ENCODE measurements at places on chromosomes 7 and 10.

- DNase-seq: no peak
These were observed 84.5 kb downstream of the TACC2 start for GRCh38 chr10:122073508-122073907.

GRCh38 chr7:103658055-103659005 is 212.3 kb upstream of the SLC26A5 start:
- no peak for DNase-seq

DNA sequence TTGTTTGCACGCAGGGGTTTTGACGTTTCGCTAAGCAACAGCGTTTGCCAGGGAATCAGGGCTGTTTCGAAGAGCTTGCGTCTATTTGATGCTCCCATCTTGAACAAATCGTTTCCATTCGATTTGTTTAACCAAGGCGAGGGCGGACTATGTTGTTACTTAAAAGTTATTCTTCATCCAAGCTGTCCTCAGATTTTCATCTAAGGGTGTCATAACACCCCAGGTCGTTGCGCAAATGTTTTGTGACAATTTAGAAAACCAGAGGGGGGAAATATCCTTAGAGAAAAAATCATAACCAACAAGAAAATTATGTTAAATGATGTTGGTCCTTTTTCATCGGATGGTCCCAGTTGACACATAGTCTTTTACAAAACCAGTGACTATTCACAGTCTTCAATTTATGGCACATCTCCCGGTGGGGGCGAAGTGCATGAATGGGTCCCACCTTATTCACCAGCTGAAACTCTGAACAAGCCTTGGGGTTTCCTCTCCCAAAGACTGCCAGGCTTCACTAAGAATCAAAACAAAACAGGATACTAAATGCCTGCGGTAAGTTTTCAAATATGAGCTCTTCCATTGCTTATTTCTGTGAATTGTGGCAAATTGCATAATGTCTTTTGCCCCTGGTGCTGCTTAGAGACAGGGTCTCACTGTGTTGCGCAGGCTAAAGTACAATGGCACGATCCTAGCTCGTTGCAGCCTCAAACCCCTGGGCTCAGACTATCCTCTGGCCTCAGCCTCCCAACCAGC is 109.9 kb downstream of the REEP3 start:
- DNase-seq: no peak

DNA sequence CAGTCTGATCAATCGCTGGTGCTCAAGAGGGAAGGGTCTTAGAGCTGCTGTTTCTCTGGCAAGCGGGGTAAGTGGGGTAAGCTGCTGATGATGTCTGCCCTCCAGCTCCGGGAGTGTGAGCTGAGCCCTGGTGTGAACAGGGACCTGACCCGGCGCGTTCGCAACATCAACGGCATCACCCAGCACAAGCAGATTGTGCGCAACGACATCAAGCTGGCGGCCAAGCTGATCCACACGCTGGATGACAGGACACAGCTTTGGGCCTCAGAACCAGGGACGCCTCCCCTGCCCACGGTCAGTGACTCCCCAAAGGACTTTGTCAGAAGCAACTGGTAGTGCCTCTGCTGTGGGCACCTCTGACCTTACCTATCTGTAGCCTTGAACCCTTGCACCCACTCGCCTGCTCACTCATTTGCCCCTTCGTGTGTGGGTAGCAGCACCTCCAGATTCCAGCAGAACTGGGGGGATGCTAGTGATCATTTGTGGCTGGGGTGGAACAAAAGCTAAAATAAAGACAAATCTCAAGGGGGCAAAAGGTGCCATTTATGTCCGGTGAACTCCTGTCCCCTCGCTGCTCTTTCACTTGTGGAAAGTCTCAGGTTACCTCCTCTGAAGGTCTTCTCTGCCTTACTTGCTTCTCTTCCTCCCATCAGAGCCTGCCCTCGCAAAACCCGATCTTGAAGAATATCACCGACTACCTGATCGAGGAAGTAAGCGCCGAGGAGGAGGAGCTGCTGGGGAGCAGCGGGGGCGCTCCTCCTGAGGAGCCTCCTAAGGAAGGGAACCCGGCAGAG is 3.2 kb downstream of the UFSP1 start:
- DNase-seq: no peak

- DNase-seq: no peak
These were observed 258.1 kb downstream of the STK31 start for GRCh38 chr7:23967949-23968599.

DNA sequence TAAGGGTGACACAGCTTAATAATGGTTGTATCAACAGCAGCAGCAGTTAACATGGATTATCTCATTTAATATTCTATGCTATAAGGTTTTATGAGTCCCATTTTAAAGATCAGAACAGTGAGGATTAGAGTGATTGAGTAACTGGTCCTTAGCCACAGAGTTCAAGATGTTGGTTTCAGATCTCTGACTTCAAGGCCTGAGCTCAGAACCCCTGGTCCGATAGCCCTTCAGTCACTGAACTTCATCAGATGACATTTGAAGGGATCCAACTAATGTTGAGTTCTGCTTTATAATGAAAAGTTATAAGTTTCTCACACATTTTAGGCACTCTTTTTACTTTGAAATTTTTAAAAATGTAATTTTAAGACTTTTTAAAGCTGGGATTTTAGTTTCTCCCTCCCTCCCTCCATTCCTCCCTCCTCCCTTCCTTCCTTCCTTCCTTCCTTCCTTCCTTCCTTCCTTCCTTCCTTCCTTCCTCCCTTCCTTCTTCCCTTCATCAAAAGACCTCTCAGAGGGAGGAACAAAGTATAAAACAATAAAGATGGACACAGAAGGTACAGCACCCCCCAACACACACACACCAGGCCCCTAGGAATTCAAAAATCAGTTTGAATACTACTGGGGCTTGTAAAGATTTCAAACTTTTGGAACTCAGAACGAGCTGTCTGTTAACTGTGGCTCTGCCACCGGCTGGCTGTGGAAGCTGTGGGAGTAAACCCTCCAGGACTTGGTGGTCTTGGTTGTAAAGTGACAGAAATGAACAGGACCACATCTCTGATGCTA is 206.9 kb upstream of the AGK start:
- DNase-seq: no peak

DNA sequence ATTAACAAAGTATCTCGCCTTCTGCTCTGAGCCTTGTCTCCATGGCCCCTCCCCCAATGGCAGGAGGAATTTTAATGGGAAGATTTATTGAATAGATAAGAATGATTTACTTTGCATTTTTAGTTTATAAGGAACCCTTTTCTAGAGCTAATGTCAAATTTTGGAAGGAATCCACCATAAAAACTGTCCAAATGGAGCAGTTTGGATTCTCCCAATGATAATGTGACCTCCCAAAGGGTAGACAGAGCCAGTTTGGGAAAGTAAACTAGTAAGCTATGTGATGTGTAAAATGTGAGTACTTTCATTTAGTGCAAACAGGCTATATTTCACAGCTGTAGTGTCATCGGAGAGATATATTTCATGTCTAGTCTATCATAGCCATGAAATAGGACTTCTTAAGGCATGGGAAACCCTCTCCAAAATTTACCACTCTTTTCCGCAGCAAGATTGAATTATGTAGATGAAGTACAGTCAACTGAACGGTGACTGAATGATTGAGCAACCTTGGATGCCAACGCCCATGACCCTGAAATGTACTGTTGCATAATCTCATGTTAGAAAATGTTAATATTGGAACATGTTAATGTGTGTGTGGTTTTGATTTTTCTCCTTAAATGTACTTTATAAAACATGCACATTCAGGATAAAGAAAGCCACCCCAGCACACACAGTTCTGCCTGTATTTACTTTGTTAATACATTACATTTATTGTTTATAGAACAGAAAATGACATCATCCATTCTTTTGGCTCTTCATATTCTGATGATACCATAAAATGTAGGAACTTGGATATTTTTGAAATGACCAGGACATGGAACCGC is 140.6 kb downstream of the NRP1 start:
- DNase-seq: no peak

- peak; percentile 41 for DNase-seq
These were observed 69.1 kb downstream of the MEST start for GRCh38 chr7:130560972-130561371.

DNA sequence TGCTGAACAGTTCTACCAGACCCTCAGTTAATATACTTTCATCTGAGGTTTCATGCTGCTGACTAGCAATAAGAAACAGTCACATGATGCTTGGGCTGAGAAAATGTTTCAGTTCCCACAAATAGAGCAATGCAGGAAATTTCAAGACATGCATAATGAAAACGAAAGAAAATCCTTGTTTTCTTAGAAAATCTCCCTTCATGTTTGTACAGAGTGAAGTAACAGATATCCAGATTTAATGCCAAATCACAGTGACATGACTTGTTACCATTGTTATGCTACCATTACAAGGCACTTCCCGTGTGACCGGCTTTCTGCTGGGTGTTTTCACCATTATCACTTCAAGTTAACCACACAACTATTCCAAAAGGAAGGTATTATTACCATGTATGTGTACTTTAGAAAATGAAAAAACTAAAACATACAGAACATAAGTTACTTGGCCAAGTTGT is 121.7 kb downstream of the DOCK4 start:
- no peak for DNase-seq

- no peak for DNase-seq
These were observed 21.1 kb upstream of the PFKP start for GRCh38 chr10:3046210-3046779.

DNA sequence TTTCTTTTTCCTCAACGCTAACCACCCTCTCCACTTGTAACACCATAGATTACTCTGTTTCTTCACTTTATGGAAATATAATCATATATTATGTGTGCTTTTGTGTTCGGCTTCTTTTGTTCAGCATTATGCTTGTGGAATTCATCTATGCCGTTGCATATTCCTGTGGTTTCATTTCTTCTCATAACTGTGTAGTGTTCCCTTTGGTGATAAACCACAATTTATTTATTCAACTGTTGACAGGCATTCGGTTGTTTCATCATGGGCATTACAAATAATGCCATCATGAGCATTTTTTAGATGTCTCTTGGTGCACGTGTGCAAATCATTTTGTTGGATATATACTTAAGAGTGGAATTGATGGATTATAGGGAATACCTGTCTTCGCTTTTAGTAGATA is 12.1 kb downstream of the AVL9 start:
- DNase-seq: no peak

- no peak for DNase-seq
These were observed 32.0 kb downstream of the ICA1 start for GRCh38 chr7:8229927-8230326.

- DNase-seq: no peak
These were observed 34.4 kb upstream of the ARHGAP12 start for GRCh38 chr10:31962826-31963588.

GRCh38 chr7:149599636-149600206 is 102.1 kb upstream of the ZNF746 start:
- peak; percentile 15 for DNase-seq

- DNase-seq: no peak
These were observed 55.7 kb upstream of the AMPH start for GRCh38 chr7:38686888-38687287.

- DNase-seq: no peak
These were observed 18.8 kb downstream of the IMPDH1 start for GRCh38 chr7:128390871-128391565.

DNA sequence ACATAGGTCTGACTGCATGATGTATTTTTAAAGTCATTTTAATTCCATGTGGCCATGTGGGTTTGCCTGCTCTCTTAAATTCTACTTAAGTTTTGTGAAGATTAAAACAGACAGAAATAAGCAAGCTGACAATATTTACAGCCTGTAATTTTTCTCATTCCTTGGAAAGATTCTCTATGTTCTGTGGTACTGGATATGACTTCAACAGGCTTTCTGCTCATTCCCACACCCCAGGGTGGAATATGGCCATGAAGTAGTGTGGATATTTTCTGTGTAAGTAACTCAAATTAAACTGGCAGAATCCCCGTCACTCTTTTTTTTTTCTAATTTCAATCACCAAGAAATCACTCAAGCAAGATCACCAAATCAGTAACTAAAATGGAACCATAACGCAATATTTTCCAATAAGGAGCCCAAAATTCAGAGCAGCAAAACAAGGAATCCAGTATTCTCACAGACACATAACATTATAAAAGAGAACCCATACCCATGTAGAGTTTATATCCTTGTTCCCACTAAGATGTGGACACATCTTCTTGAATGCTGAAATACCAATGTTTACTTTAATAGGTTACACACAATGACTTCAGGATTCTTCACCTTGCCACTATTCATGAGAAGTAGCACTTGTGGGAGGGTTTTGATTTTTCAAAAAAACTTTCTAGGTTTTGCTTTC is 5.7 kb downstream of the HOXA5 start:
- no peak for DNase-seq

- no peak for DNase-seq
These were observed 86.4 kb upstream of the KIF5B start for GRCh38 chr10:32142646-32143045.

- DNase-seq: no peak
These were observed 96.5 kb downstream of the ADCY1 start for GRCh38 chr7:45670717-45671116.

GRCh38 chr10:69861251-69862240 is 59.8 kb downstream of the COL13A1 start:
- DNase-seq: no peak

DNA sequence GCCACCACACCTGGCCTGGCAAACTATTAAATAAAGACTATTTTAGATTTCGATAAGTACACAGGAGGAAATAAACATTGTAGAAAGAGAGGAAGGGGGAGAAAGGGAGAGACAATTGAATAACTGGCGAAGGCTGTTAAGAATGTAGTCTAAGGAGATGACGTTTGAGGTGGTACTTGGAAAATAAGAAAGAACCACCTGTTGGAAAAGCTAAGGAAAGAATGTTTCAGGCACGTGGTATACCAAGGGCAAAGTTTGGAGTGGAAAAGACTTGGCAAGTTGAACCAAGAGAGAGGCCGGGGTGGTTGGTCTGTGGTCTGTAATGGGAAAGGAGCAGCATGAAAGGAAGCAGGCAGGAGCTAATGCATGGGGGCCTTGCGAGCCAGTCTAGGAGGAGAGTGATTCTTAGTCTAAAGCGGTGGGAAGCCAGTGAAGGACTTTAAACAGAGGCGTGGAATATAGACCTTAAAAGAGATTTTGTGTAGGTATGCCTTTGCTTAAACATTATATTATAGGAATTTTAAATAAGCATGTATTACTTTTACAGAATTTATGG is 9.4 kb downstream of the ING3 start:
- no peak for DNase-seq

DNA sequence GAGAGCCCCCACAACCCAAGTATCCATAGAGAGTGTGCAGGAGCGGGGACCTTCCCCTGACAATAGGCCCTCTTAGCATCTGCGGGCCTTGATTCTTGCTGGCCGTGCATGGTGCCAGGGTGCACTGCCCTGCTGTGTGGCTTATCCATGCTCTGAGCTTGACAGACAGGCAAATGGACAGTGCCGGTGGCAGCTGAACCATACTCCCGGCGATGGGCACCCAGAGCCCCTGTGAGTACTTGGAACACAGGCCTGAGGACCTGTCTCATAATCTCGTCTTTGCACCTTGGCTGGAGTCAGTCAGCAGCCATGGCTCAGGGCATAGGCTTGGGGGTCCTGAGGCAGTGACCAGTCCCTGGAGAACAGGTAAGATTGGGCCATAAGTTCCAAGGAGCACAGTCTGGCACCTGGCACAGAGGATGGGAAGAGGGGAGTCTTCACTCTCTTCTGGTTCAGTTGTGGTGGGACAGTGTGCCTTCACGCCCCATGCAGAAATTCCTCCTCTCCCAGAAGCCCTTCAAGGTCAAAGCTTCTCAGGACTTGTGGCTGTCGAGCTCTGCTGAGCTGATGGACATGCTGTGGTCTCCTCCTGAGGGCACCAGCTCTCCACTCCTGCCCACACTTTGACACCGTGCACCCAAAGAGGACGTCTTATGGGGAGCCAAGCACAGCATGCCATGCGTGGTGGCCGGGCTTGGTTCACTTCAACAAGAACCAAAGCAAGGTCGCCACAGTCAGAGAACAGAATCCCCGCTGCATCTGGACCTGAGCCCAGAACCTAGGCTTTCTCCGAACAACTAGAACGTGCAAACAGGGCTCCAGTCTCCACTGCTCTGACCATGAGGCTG is 59.4 kb upstream of the CAMK2B start:
- DNase-seq: no peak

All from GM12891 (cell line).